ENCODE measurements at places on chromosomes 7 and 10.

- no peak for DNase-seq
These were observed 754.2 kb downstream of the GRID1 start for GRCh38 chr10:85612378-85612775.

GRCh38 chr7:82167558-82168314 is 275.8 kb downstream of the CACNA2D1 start:
- no peak for DNase-seq

DNA sequence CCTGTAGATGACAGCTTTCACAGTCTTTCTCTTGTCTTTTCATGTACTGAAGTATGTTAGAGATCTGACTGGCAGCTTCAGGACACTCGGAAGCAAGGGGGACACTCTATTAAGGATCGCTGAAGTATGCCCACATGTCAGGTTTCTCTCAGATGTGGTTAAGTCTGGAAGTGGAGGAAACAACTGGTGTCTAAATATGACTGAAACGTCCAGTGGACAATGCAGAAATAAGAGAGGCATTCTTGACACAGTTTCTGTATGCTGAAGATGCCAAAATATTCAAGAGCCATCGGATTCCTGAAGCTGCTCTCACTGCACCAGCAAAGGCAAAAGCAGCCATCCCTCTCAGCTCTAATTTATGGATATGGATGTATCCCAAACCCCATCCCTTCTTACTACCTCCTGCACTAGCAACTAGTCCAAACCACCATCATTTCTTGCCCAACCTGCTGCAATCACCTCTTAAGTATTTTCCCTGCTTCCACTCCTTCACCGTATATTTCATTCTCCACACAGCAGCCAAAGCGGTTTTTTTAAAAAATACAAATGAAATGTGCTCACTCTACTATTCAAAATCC is 113.4 kb downstream of the REEP3 start:
- no peak for DNase-seq

GRCh38 chr10:1162481-1163203 is 106.5 kb downstream of the WDR37 start:
- DNase-seq, result no peak

GRCh38 chr10:120981601-120982391 is 130.6 kb downstream of the WDR11 start:
- no peak for DNase-seq

- DNase-seq, result no peak
These were observed 28.1 kb upstream of the KIF5B start for GRCh38 chr10:32084185-32084851.

DNA sequence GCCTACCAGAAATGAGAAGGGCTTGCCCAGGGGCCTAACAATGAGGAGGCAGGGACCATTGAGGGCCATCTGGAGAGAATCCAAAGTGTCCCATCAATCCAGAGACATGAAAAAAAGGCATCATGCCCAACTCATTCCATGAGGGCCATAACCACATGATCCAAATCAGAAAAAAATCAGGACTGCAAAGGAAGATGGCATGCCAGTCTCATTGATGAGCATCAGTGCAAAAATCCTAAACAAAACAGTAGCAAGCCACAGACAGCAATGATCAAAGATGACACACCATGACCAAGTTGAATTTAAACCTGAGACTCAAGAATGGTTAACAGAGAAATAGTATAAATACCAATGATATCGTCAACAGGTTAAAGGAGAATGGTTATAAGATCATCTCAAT is 7.0 kb upstream of the CYP3A4 start:
- DNase-seq, result peak; percentile 11

GRCh38 chr7:899806-900205 is 23.5 kb downstream of the GET4 start:
- DNase-seq, result no peak
